ENCODE measurements at places on chromosomes 2 and 18. TPM values are rescaled to one million over a fixed set of nuclear protein-coding genes. Genes with fewer than 3 reads are reported as not detected.

MLPH gene
- total RNA-seq, result 64.3 TPM

SKA1 gene
- not detected for total RNA-seq

PSMA8 gene
- not detected for total RNA-seq

NFATC1 gene
- total RNA-seq, result 5.2 TPM

LRATD1 gene
- total RNA-seq, result 14.5 TPM

ATP6V1B1 gene
- 17.9 TPM for total RNA-seq

KCNIP3 gene
- 1.6 TPM for total RNA-seq

TRIM43 gene
- total RNA-seq, result not detected

DNA sequence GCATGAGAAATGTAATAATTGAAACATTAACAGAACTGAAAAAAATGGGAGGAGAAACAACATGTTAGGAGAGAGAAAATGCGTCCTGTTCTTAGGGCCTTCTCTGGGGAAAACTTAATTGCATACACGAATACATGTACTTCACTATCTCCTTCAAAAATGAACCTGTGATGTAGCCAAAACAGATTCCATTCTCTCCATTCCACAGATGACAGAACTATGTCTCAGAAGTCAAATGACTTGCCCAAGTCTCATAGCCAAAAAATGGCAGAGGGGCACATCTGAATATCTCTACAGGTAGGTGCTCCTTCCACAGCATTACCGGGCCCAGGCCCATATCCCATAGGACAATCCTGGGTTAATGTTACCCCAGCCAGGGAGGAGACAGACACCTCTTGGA lies 3.9 kb upstream of the DCTN1 start:
- H3K27ac ChIP-seq, result no peak overlapping the region
- H3K27me3 ChIP-seq, result no peaks in the 10 kb centered on the region
- H3K36me3 ChIP-seq, result no peaks in the 10 kb centered on the region
- no peak for DNase-seq
- H3K4me1 ChIP-seq, result peaks cover 44% of the 10 kb centered on the region

- no peak overlapping the region for H3K27ac ChIP-seq
- no peak overlapping the region for H3K4me3 ChIP-seq
- H3K36me3 ChIP-seq, result peaks cover 14% of the 10 kb centered on the region
- peaks cover 18% of the 10 kb centered on the region for H3K4me1 ChIP-seq
- DNase-seq, result peak; percentile 10
Measured at GRCh38 chr2:38572167-38572566, 30.6 kb downstream of the HNRNPLL start.

DNA sequence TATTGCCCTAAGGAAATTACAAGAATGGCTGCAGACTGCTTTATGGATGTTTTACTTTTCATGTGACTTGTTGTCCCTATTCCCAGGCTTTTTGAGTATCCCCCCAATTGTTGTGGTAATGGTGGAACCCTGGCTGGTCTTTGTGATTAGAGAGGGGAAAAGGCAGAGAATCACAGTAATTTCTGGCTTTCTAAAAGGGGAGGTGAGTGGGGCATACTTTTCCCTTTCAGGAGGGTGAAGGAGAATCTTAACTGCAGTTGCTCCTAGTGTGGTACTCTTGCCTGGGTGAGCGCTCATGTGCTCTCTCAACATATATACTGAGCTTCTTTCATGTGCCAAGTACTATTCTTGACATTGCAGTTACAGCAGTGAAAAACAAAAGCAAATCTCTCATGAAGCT lies 69.3 kb downstream of the ASXL3 start:
- H3K27ac ChIP-seq, result no peak overlapping the region
- H3K4me3 ChIP-seq, result no peak overlapping the region
- H3K4me1 ChIP-seq, result no peaks in the 10 kb centered on the region
- no peak for DNase-seq

GRCh38 chr2:627340-627709 lies 49.9 kb downstream of the TMEM18 start:
- no peak overlapping the region for H3K4me3 ChIP-seq
- no peak for DNase-seq
- H3K27ac ChIP-seq, result no peak overlapping the region
- no peaks in the 10 kb centered on the region for H3K27me3 ChIP-seq

DNA sequence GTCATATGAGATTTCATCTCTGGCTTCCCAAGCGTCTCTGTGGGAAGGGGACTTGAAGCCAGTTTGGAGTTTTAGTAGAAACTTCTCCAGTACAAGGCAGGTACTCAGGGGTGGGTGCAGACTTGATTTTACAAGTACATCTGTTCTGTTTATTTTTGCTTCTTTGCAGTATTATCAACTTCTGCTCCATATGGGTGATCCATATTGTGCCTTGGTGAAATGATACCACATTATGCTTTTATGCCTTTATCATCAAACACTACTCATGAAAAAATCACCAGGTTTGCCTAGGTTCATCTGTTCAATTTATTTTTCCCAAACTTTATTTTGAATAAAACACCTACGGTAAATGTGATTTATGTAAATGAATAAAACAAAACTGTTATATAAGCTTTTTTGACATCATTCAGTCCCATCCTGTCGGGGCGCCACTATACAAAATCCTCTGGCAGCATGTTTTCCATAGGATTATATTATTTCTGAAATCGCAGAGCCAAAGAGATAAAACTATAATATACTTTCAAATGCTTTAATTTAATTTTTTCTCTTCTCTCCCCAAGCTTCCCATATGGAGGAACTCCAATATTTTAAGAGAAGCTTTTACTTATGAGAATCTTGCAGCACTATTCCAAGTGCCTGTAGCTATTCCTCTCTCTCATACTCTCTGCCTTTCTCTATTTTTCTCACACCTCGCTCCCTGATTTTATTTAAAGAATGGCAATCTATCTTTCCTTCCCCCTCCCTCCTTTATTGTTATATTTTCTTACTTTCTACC lies 490.9 kb downstream of the RNF144A start:
- H3K36me3 ChIP-seq, result no peaks in the 10 kb centered on the region
- no peak overlapping the region for H3K4me3 ChIP-seq
- H3K4me1 ChIP-seq, result no peaks in the 10 kb centered on the region
- no peak overlapping the region for H3K27ac ChIP-seq
- no peak for DNase-seq
- no peaks in the 10 kb centered on the region for H3K27me3 ChIP-seq

- H3K27ac ChIP-seq, result no peak overlapping the region
- H3K36me3 ChIP-seq, result no peaks in the 10 kb centered on the region
- no peak for DNase-seq
- H3K4me1 ChIP-seq, result no peaks in the 10 kb centered on the region
- no peaks in the 10 kb centered on the region for H3K27me3 ChIP-seq
Measured at GRCh38 chr2:148519013-148519412, 125.5 kb upstream of the EPC2 start.

GRCh38 chr18:57437402-57437765 lies 2.2 kb downstream of the ONECUT2 start:
- peak overlapping the region; percentile 16 for H3K4me3 ChIP-seq
- DNase-seq, result no peak
- H3K36me3 ChIP-seq, result no peaks in the 10 kb centered on the region
- H3K27ac ChIP-seq, result no peak overlapping the region

- no peak overlapping the region for H3K4me3 ChIP-seq
- no peaks in the 10 kb centered on the region for H3K36me3 ChIP-seq
- DNase-seq, result no peak
- no peaks in the 10 kb centered on the region for H3K4me1 ChIP-seq
- H3K27me3 ChIP-seq, result no peaks in the 10 kb centered on the region
Measured at GRCh38 chr2:72605836-72606442, 219.9 kb downstream of the EXOC6B start.

DNA sequence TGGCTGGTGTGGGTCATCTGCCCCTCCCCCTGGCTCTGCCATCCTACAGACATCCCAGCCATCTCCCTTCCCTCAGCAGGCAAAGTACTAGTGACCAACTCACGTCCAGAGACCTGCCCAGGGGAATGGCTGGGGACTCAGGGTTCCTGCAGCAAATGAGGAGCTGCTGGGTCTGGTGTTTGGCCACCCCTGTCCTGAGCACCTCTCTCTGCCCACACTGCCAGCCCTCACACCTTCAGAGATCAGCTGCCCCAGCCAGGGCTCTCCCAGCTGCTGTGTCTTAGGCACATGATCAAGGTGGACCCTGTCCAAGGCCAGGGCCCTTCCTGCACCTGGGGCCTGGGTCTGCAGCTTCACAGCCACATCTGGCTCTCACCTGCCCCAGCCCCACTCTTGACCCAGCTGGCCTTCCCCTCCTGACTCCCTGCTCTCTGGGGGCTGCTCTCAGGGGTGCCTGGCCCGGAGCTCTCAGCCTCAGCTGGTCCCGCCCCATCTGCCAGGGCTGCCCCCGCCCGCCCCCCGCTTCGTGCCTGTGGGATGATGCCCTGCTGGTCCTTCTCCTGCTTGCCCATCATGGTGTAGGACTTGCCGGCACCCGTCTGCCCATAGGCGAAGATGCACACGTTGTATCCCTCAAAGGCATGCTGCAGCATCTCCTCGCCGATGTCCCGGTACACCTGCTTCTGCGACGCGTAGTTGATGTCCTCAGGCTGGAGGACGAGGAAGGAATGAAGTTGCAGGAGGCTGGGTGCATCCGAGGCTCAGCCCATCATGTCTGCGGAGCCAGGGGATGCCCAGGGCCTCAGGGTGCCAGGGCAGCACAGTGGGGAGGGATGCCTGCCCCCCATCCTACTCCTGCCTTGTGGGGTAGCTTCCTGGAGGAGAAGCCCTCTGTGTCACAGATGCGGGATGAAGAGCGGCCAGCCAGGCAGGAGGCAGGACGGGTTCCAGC lies 32.2 kb downstream of the KIF1A start:
- no peaks in the 10 kb centered on the region for H3K4me1 ChIP-seq
- no peak overlapping the region for H3K4me3 ChIP-seq
- no peaks in the 10 kb centered on the region for H3K27me3 ChIP-seq
- H3K36me3 ChIP-seq, result no peaks in the 10 kb centered on the region
- H3K27ac ChIP-seq, result no peak overlapping the region
- DNase-seq, result no peak

GRCh38 chr18:62744076-62744968 lies 29.0 kb downstream of the PHLPP1 start:
- H3K27ac ChIP-seq, result peak overlapping the region; percentile 48
- no peaks in the 10 kb centered on the region for H3K36me3 ChIP-seq
- H3K4me1 ChIP-seq, result peaks cover 60% of the 10 kb centered on the region
- H3K4me3 ChIP-seq, result no peak overlapping the region
- H3K27me3 ChIP-seq, result no peaks in the 10 kb centered on the region

DNA sequence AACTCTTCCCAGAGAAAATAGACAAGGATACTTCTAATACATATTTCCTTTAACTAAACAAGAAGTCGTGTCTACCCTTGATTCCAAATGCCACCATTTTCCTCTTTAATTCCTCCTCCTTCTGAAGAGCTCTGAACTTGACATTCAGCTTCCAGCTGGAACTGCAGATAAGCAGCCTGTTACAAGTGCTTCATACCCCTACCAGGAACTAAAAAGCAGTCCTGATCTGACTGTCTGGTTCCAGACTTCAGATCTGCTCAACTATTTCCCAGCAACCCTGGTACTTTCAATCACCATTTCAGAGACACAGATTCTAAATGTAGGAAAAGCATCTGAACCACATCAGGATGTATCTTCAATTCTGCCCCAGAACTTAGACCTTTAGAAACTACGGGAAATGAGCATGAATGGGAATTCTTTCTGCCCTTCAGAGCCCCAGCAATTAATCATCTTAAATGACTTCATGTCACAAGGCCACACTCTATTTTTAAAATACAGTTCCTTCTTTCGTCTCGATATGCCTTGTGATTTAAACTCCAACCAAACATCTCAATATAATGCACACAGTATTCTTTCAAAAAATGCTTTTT lies 159.5 kb downstream of the L3MBTL4 start:
- H3K4me1 ChIP-seq, result peaks cover 27% of the 10 kb centered on the region
- no peak overlapping the region for H3K27ac ChIP-seq
- DNase-seq, result no peak
- no peaks in the 10 kb centered on the region for H3K27me3 ChIP-seq
- H3K36me3 ChIP-seq, result no peaks in the 10 kb centered on the region

DNA sequence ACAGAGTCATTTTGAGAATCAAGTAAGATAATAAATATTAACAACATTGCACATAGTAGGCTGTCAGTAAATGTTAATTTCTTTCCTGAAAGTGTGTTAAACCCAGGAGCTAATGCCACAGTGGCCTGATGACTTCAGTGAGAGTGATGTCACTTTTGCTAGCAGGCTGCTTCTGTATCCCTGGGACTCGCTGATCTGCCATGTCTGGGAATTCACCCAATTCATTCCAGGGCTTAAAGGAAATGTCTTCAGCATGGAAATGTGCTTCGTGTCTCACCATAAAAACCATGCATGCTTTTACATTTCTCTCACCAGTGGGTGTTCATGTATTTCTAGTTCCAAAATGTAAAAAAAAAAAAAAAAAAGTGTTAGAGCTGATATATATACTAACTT lies 56.8 kb upstream of the MAPRE3 start:
- H3K27me3 ChIP-seq, result no peaks in the 10 kb centered on the region
- DNase-seq, result no peak
- H3K4me1 ChIP-seq, result no peaks in the 10 kb centered on the region
- H3K36me3 ChIP-seq, result no peaks in the 10 kb centered on the region
- no peak overlapping the region for H3K4me3 ChIP-seq

- no peak overlapping the region for H3K27ac ChIP-seq
- no peaks in the 10 kb centered on the region for H3K4me1 ChIP-seq
- no peak overlapping the region for H3K4me3 ChIP-seq
- H3K27me3 ChIP-seq, result no peaks in the 10 kb centered on the region
- DNase-seq, result no peak
- no peaks in the 10 kb centered on the region for H3K36me3 ChIP-seq
Measured at GRCh38 chr18:22228976-22229375, 59.6 kb downstream of the GATA6 start.

- no peak overlapping the region for H3K27ac ChIP-seq
- H3K27me3 ChIP-seq, result no peaks in the 10 kb centered on the region
- DNase-seq, result no peak
Measured at GRCh38 chr2:55438391-55439100, 18.9 kb upstream of the CCDC88A start.

- H3K36me3 ChIP-seq, result no peaks in the 10 kb centered on the region
- peaks cover 16% of the 10 kb centered on the region for H3K4me1 ChIP-seq
- no peak overlapping the region for H3K27ac ChIP-seq
- no peak overlapping the region for H3K4me3 ChIP-seq
- DNase-seq, result no peak
Measured at GRCh38 chr2:203330434-203330833, 2.2 kb downstream of the ABI2 start.

- no peak overlapping the region for H3K27ac ChIP-seq
- H3K36me3 ChIP-seq, result no peaks in the 10 kb centered on the region
- no peaks in the 10 kb centered on the region for H3K27me3 ChIP-seq
- no peak for DNase-seq
- H3K4me3 ChIP-seq, result no peak overlapping the region
- no peaks in the 10 kb centered on the region for H3K4me1 ChIP-seq
Measured at GRCh38 chr2:72027426-72028161, 120.1 kb downstream of the CYP26B1 start.

- no peaks in the 10 kb centered on the region for H3K36me3 ChIP-seq
- no peaks in the 10 kb centered on the region for H3K4me1 ChIP-seq
- H3K27me3 ChIP-seq, result no peaks in the 10 kb centered on the region
Measured at GRCh38 chr2:44166096-44166495, 2.6 kb upstream of the PPM1B start.

GRCh38 chr2:28364610-28365009 lies 28.0 kb upstream of the FOSL2 start:
- no peaks in the 10 kb centered on the region for H3K36me3 ChIP-seq
- no peaks in the 10 kb centered on the region for H3K27me3 ChIP-seq
- H3K4me1 ChIP-seq, result no peaks in the 10 kb centered on the region
- no peak for DNase-seq
